NCI-H774 (cell line): ENCODE measurements at places on chromosomes 2 and 18.

DNA sequence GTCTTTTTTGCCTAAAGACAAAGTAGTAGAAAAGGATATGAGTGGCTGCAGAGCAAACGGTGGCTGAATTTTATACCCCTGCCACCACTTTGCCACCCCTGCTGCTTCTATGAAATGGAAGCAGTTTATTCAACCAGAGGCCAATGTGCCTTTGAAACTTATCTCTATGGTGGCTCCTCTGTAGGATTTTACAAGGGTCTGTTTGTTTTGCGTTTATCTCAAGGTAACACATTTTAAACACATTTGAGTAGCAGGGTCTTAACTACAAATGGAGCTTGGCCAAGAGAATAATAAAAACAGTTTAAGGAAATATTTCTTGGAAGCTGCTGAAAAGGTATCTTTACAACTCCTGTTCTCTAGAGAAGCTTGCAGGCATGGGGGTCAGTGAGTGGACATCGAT, 6.1 kb downstream of the ALLC start:
- DNase-seq = no peak

GRCh38 chr18:5238371-5238976, 41.4 kb upstream of the AKAIN1 start:
- no peak for DNase-seq

- no peak for DNase-seq
These were observed 52.0 kb downstream of the STAT1 start for GRCh38 chr2:190961918-190962487.

GRCh38 chr2:9574331-9574730, 18.7 kb upstream of the ADAM17 start:
- DNase-seq = no peak

DNA sequence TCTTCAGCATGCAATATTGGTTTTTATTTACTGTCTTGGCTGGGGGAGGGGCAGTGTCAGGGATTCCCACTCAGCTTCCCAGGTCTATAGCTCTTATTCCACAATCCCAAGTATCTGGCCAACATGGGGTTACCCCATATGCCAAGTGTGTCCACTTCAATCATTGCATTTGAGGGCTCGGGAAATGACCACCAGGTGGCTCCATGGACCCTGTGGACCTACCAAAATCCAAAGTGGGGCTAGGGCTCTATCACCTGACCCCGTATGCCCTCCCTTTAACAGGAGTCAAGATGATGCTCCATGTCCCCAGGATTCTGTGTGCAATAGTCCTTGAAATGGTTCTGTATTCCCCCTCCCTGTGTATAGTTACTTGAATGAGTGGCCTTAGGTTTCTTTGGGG, 12.1 kb upstream of the TRAF3IP1 start:
- no peak for DNase-seq

- no peak for DNase-seq
These were observed 658.5 kb downstream of the ARHGAP15 start for GRCh38 chr2:143787674-143788073.

DNA sequence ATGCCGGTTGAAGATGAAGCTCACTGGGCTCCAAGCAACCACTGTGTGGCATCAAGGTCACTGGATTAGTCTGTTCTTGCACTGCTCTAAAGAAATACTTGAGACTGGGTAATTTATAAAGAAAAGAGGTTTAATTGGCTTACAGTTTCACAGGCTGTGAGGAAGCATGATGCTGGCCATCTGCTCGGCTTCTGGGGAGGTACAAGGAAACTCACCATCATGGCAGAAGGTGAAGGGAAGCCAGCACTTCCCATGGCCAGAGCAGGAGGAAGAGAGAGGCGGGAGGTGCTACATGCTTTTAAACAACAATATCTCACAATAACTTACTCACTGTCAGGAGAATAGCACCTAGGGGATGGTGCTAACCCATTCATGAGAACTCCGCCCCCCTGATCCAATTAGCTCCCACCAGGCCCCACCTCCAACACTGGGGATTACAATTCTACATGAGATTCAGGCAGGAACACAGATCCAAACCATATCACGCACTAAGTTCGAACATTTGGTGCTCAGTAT, 109.7 kb upstream of the MGAT5 start:
- no peak for DNase-seq

GRCh38 chr2:179233083-179233490, 31.5 kb downstream of the SESTD1 start:
- no peak for DNase-seq

GRCh38 chr2:122692400-122693083, 937.1 kb downstream of the TSN start:
- DNase-seq = peak; percentile 83

DNA sequence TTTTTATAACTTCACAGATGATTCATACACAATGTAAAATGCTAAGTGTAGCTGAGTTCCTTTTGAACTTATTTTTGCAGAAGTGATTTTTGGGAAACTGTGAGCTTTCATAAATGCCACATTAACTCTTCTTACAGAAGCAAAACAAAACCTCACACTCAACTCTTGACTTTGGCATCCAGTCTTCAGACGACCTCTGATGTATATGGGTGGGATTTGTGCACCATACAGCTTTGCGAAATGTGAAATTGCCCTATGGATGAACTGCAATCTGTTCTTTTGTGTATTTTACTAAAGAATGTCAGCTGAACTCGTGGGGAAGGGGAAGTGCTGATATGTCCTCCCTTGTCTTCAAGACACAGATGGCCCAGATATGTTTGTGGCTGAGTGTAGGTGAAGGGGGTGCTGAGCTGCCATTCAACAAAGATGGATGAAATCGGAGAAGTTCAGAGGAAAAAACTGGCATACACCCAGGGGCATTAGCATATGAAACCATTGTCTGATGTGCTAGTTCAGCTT, 218.3 kb downstream of the PTGR3 start:
- DNase-seq = no peak

GRCh38 chr2:172072706-172073105, 12.6 kb upstream of the DLX1 start:
- DNase-seq = peak; percentile 39

GRCh38 chr2:9800975-9801726, 42.1 kb upstream of the TAF1B start:
- DNase-seq = no peak

DNA sequence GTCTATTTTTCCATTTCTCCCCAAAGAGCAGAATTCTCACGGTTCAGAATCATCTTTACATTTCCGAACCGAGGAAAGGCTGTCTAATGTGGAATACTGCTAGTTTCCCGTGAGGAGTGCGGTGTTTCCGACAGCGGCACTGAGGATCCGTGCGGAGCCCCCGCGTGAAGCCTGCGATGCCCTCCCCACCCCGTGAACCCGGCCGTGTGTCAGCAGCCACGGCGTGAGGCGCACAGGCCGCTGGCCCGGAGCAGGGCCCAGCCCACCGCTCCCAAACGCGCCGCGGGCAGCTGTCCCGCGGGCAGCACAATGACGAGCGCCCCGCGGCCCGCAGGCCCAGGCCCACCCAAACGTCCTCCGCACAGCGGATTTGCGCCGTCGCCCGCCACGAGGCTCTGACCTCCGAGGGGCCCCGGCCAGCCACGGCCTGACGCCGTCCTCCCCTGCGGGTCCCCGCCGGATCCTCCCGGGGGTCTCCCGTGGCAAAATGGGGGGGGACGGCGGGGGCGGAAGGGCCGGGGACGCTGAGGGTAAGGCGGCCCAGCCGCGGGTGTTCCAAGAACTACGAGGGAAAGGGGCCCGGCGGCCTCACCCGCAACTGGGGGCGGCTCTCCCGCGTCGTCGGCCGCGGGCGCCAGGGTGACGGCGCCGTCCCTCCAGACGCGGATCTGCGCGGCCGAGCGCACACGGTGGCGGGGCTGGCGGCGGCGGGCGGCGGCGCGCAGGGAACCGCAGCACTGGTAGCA, 796 bp downstream of the SPIRE1 start:
- no peak for DNase-seq

DNA sequence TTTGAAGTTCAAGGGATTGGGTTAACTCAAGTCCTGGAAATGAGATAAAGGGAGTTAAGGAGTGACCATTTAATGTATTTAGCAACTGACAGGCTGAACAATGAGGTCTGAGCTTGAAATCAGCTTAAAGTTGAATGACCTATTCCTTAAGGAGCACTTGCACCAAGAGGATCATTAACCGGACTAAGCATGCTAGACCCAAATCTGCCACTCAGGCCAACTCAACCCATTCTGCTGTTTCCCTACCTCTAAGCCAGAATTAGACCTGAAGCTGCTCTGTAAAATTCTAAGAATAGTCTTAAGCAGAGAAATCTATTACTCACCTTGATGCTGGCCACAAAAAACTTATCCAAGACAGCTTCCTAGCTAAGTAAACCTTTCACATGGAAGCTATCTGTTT, 59.8 kb downstream of the SPRED2 start:
- no peak for DNase-seq
